ENCODE measurements at places on chromosomes 2 and 18.

- DNase-seq, result no peak
These were observed 39.7 kb downstream of the DHX57 start for GRCh38 chr2:38835990-38836389.

DNA sequence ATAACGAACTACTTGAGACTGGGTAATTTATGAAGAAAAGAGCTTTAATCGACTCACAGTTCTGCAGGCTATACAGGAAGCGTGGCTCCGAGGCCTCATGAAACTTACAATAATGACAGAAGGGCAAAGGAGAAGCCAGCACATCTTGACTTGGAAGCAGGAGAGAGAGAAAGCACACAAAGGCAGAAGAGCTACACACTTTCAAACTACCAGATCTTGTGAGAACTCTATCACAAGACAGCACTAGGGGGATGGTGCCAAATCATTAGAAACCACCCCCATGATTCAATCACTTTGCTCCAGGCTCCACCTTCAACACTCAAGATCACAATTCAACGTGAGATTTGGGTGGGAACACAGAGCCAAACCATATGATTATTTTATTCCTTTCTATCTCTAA, 655.9 kb upstream of the SYT4 start:
- no peak for DNase-seq

DNA sequence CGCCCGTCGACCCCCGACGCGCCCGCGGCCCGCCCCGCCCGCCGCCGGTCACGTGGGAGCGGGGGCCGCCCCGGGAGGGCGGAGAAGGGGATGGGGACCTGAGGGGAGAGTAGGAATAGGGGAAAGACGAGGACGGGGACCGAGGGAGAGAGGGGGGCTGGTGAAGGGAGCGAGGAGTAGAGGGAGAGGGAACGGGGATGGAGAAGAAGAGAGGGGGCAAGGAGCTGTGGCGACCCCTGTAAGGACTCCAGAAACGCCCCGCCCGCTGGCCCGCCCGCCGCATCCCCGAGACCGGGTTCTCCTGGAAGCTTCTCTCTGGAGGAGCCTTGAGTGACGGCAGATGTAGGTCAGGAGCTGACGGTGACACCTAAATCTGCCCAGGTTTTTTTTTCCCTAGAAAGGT, 615 bp downstream of the ADNP2 start:
- no peak for DNase-seq

DNA sequence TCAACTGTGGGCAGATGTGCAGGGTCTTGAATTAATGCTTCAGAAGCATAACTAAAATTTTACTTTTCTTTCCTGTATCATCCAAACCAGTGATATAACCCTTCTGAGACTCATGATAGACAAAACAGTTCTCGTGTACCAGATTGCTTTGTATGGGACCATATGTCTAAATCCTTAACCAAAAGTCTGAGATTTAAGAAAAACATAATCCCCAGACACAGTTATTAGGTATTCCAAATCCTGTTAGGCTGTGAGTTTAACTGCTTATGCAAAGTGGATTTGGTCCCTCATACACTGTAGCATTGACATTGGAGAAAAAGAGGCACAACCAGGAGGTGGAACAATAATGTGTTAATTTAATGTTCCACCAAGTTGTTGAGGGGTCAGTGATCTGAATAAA, 235.0 kb downstream of the PMAIP1 start:
- DNase-seq, result no peak

- no peak for DNase-seq
These were observed 247.1 kb upstream of the NT5C1B start for GRCh38 chr2:18836436-18836835.

- DNase-seq, result no peak
These were observed 68.1 kb downstream of the PARD6G start for GRCh38 chr18:80178935-80179818.

DNA sequence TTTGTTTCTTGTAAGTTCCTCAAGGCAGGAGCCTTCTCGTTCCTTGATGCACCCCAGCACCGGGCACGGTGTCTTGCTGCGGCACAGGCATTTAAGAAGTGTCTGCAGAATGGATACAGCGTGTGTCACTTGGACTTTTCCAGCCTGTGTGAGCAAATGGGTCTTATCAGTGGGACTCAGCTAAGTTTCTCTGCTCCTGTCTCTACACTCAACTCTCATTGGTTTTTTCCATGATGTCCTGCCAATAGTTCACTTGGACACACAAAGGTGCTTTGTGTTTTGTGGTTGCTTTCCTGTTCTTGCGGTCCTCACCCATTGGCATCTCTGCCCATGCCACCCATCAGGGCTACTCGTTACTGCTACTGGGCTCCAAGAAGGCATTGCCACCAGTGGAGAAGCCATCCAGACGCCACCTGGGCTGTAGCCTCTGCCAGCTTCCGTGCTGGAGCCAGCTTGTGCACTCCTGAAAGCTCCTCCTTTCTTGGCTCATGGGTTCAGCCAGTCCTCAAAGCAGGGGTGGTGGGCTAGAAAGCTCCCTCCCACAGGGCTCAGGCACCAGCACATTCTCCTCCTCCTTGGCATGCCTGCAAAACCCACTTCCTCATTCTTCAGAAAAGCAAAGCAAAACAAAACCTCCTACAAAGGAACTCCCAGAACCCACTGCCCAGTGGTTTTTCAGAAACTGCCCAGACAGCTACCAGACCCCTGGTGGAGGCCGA, 41.4 kb downstream of the IL1R2 start:
- no peak for DNase-seq

DNA sequence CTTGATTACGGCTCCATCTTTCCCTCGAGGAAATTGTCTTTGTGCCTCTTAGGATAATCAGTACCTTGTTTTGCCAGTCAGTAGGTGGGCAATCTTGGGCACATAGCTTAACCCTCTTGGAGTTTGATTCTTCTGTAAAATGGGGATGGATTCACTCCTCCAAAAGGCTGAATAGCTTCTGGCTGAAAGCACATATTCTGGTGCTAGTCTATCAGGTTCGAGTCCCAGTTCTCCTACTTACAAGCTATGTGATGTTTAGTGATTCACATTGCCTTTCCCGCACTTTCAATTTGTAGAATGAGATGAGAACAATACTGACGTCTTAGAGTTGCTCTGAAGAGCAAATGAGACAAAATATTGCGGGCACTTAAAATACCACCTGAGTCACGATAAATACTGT, 43.9 kb downstream of the ATIC start:
- no peak for DNase-seq

DNA sequence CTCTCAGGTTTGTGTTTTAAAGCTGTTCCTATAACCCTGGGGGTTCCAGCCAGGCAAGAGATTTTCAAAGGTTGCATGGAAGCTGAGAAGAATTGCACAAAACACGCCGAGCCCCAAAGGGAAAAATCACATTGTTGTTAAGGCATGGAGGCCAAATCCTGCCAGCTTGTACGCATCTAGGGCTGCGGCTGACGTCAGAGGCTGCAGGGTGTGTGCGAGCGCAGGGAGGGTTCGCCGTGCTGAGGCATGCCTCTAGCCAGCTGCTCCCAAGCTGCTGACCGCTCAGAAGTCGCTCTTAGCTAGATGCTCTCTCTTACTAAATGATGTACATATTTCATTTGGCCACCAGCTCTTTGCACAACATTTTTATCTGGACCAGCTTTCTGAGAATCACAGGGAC, 191.8 kb downstream of the LPIN1 start:
- DNase-seq, result no peak

GRCh38 chr2:28577791-28578680, 82.2 kb downstream of the PLB1 start:
- DNase-seq, result no peak

- no peak for DNase-seq
These were observed 235.2 kb downstream of the SH3RF3 start for GRCh38 chr2:109364217-109364616.

- DNase-seq, result no peak
These were observed 16.2 kb downstream of the ADRA2B start for GRCh38 chr2:96099861-96100798.

- no peak for DNase-seq
These were observed 64.6 kb downstream of the THADA start for GRCh38 chr2:43531251-43531650.

DNA sequence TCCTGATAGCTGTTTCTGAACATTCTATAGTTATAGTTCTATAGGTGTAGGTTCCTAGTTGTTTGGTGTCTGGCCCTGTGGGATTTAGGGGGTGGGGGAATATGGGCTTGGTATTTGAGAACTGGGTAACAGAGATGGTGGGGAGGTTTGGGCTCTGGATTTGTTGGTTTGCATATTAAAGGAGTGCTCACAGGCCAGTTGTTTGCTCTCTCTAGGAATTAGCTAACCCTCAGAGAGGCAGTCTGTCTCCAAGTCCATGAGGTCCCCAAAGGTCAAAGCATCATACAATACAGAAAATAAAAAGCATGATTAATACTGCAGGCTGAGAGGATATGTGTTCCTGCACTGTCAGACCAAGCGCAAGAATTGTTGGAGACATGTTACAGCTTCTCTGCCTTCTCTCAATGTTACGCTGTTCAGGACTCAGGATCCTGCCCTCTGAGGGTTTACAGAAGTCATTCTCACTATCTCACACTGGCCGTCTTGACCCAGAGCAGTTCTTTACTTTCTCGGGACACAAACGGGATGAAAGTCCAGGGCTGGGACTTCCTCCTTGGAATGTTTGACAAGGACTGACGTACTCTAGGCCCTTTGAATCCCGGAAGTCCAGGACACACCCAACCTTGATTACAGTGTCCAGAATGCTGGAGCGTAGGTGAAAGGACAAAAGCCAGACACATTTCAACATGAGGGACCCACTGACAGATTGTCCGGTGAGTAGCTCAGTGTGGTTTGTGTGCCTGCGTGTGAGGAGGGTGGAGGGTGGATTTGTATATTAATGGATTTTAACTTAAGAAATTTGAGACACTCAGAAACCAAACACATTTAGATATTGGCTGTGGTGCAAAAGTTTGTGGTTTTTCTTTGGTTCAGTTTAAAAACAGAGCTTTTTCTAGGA, at the start of gene NOSTRIN:
NOSTRIN (plus strand) TSS at position 677 of the 898 bp plus-strand sequence; CDS start at position 687, 10 bp downstream.
- no peak for DNase-seq

DNA sequence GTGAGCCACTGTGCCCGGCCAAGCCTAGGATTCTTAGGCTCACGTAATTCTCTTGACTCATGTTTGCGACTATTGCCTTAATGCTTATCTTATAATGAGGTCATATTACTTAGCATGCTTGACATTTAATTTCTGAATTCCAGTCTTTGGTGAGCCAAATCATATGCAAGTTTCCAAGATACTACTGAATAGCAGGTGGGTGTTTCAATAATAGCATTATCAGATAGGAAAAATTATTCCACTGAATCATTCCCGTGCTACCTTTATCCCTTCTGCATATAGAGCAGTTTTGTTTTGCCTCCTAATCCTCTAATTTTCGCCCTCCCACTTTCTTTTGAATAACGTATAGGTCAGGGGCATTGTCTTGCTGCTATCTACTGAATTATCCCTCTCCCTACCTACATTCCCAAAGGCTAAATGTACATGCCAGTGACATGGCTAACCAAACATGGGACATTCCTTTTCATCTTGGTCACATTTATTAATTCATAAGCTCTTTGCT, 4.9 kb downstream of the DAW1 start:
- no peak for DNase-seq

- no peak for DNase-seq
These were observed 859.0 kb upstream of the LRRTM1 start for GRCh38 chr2:81163583-81163982.

GRCh38 chr2:72937356-72937669, 20.0 kb downstream of the EMX1 start:
- DNase-seq, result no peak

DNA sequence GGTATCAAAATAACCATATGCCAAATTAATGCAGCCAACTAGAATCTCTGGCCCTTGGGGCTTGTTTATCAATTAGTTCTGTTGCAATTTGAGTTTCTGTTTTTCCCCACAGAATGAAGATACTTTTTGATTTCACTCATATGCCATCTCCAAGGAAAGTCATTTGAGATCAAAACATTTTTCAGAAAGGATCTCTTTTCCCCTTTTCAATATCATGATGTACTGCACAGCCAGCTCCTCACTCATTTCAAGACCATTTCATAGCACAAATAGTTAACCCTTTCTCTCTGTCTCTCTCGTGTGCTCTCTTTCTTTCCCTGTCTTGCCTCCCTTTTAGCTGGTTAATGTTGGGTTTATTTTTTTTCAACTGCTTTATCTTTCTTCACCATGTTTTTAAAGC, 387.3 kb downstream of the STK39 start:
- no peak for DNase-seq

DNA sequence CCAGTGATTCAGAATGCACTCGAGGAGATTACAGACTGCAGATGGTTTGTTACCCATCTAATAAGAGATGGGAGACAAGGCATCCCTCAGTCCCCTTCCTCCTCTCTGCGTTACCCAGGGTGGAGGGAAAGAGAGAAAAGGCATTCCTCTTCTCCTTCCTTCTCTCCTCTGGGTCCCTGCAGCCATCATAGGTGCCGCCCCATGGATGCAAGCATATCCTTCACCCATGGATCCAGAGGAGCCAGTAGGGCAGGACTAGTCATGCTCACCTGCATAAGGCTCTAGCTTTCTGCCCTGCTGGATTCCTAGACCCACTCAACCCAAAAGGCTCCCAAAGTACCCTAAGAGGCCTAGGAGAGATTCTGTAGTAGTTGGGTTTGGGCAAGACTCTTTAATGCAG, 20.4 kb downstream of the CMPK2 start:
- DNase-seq, result no peak

DNA sequence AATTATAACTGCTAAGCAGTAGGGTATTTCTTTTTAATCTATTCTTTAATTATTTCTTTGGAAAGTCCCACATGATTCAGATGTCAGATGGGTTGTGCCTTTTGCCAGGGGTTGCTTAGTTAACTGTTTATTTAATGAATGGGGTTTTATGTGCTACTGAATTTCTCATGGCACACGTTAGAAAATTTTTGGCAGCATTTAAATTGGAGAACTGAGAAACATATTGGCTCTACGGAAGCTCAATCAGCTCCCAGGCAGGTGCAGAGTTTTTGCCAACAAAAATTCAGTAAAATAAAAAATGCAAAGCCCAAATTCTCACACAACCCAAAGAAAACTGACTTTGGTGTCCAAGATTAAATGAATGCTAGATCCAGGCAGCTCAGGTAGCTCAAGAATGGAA, 467.2 kb downstream of the NRXN1 start:
- DNase-seq, result no peak

DNA sequence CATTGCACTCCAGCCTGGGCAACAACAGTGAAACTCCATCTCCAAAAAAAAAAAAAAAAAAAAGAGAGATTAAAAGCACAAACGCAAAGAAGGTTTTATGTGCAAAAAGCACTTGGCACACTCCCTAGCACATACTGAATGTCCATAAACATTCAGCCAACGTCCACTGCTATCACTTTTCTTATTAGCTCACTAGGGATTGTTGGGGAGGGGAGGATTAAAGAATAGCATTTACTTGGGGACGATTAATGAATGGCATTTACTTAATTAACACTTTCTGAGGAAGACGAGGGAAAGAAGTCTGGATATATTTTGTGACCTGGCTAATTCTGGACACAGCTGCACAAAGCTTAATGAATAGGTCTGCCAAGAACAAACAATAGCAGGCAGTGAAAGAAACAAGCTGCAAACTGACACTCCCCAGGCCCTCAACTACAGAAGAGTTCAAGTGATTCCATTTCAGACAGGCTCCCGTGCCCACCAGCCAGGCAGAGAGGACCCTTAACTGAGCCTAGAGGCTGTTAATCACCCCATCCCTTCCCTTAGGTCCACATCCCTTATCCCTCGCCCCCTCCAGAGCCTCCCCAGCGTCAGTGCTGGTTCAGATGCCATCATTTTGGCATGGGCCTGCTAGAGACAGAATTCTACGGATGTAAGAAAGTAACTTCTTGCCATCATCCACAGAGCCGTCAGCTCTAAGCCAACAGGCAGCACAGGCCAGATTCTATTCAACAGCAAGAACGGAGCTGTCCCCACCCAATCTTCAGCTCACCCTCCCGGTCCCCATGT, 7.4 kb downstream of the CYB5A start:
- DNase-seq, result no peak

GRCh38 chr18:8084160-8084559, 517.0 kb downstream of the PTPRM start:
- DNase-seq, result no peak

GRCh38 chr2:60335533-60336237, 217.8 kb downstream of the BCL11A start:
- no peak for DNase-seq

Measured in activated naive CD8-positive, alpha-beta T cell treated with anti-CD3 and anti-CD28 coated beads, Interleukin-2, amount 50 U/mL, for 16 hours (primary cell).